ENCODE measurements at places on chromosomes 16 and 17.

DNA sequence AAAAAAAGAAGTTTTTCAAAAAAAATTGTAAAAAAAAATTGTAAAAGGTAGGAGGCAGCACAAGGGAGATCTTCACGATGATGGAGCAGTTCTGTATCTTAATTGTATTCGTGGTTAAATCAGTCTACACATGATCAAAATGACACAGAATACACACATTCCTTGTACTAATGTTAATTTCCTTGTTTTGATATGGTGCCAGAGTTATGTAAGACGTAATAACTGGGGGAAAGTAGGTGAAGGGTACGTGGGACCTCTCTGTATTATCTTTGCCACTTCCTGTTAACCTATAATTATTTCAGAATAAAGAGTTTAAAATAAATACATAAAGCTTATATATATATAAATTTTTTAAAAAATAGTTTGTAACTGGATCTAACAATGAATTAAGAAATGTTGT is 36.8 kb downstream of the HELZ start:
- DNase-seq: no peak

DNA sequence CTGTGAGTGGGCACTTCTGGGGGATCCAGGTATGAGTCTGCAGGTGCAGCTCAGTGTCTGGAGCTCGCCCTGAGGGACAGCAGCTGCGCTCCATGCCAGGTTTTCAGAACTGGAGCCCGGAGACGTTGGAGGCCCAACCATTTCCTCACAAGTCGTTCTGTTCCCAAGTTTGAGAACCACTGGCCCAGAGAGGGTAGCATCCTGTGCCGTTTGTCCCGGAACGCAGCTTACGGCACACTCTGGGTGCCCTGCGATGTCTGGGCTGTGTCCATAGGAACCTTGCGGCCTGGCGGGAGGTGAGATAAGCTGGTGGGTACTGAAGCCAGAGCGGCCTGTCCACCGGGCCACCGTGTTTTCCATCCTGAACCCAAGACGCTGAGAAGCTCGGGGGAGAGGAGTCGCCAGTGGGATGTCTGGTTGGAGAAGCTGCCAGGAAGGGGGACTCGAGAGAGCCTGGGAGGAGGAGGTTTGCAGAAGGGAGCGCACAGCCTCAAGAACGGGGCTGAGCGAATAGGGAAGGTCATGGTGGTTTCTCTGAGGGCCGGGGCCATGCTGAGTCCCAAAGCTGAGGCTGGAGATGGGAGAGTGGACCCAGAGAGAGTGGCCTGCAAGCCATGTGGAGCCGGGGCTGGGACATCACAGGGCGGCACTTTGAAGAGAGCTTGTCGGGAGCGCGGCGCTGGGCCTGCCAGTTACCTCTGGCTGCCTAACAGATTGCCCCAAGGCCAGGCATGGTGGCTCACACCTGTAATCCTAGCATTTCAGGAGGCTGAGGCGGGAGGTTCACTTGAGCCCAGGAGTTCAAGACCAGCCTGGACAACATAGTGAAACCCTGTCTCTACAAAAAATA is 211.0 kb upstream of the GSE1 start:
- no peak for DNase-seq

- peak; percentile 23 for DNase-seq
These were observed 22.3 kb upstream of the BRD7 start for GRCh38 chr16:50390914-50391716.

DNA sequence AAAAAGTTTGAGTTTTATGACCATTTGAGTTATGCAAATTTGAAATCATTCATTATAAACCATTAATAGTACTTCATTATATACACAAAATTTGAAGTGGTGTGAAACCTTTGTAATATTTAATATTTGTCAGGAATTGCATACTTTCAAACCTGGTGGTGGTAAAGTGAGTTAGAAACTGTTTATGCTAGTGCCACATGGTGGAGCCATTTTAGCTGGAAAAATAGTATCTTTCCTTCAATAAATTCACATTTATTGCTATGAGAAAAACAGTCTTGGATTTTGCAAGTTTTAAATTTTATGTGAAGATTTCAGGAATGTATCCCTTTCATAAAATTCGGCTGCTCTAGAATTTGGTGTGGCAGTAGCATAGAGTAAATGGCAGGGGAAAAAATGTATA is 7.3 kb upstream of the BLMH start:
- DNase-seq: no peak

DNA sequence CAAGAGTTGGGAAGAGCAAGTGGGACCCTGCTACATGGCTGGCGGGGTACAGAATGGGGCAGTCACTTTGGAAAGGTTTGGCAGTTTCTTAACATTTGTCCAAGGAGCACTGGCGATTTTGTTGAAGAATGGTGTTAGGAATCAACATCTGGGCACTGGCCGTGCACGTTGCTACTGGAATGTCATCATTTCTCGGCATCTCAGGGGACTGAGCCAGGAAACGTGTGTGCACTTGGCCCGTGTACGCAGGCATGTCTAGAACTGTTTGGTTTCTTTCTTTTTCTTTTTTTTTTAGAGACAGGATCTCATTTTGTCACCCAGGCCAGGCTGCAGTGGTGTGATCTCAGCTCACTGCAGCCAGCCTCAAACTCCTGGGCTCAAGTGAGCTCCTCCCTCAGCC is 17.3 kb upstream of the FOXK2 start:
- DNase-seq: no peak

DNA sequence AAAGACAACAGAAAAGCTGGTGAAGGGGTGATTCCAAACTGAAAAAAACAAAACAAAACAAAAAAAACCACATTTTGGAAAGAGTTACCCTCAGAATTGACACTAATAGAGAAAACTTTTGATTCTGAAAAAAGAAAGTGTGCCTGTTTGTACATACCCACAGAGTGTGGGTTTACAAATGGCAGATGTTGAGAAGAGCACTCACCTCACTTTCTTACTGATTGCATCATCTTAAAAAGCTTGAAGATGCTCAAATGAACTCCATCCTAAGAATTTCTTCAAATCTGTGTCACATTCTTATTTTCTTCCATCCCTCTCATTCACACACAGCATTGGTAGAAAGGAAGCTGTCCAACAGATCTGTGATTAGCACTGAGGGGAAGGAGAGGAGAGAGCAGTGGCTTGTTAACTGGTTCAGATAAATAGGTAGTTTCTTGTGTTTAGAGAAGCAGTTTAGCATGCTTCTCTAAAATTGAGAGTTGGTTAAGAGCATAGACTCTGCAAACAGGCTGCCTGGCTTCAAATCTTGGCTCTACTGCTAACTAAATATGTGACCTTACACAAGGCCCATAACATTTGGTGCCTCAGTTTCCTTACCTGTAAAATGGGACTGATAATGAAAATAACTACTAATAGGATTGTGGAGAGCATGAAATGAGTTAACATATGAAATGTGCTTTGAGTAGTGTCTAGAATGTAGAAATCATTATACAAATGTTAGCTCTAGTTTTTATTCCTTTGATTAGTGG is 6.9 kb downstream of the GNAO1 start:
- DNase-seq: peak; percentile 7

DNA sequence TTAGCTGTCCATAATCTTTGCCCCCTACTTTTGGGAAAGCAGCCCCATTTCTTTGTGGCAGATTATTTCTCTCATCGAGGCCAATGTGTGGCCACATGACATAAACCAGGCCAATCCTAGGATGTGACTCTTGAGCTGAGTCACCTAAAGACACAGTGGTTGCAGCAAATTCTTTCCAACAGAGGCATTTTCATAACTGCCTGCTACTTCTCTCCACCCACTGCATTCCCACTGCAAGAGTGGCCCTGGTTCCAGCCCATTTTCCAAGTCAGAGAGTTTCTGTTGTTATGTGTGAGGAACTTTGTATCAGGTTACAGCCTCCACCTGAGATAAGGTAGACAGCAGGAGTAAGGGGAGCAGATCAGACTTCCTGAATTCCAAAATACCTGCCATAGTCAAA is 195.2 kb downstream of the RGS9 start:
- peak; percentile 55 for DNase-seq

- no peak for DNase-seq
These were observed 16.8 kb downstream of the TCF25 start for GRCh38 chr16:89890200-89890599.

DNA sequence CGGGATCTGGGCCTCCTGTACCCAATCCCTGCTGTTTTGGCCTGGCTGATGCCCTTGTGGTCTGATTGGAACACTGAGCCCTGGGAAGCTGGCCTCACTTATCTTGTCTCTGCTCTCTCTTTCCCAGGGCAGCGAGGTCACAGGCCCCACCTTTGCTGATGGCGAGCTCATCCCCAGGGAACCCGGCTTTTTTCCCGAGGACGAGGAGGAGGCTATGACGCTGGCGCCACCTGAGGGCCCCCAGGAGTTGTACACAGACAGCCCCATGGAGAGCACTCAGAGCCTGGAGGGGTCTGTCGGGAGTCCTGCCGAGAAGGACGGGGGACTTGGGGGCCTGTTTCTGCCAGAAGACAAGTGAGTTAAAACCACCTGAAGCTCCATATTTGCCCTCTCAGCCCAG is 126.0 kb downstream of the RAB11FIP4 start:
- no peak for DNase-seq

GRCh38 chr16:53768167-53768566 is 64.2 kb downstream of the FTO start:
- DNase-seq: no peak

DNA sequence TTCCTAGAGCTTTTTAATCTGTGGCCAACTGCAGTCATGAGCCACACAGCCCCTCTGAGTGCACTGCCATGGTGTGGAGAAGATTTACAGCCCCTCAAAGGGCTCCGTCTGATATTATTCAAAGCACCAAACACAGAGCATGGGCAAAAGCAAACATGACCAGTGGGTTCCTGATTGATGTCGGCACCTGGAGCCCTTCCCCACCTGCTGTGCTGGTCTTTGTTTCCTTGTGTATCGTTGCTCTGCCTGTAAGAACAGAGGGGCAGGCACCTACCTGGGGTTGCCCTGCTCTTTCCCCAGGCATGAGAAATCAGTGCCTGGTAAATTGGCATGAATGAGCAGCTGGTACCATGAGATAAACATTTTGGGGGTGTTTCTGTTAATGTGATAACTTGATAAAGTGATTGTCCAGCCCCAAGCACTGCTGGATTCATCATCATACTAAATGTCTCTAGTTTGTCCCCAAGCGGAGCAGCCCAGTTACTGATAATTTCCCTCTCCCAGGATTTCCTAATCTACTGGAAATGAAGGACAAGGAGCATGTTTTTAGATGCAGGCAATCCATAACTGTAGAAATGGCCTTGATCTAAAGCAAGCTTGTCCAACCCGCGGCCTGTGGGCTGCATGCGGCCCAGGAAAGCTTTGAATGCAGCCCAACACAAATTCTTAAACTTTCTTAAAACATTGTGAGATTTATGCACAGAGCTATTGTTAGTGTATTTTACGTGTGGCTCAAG is 5.0 kb upstream of the SPIRE2 start:
- DNase-seq: no peak

- DNase-seq: no peak
These were observed 228.9 kb downstream of the PMP22 start for GRCh38 chr17:15036238-15036637.

GRCh38 chr17:6380915-6381438 is 53.9 kb downstream of the AIPL1 start:
- peak; percentile 23 for DNase-seq

DNA sequence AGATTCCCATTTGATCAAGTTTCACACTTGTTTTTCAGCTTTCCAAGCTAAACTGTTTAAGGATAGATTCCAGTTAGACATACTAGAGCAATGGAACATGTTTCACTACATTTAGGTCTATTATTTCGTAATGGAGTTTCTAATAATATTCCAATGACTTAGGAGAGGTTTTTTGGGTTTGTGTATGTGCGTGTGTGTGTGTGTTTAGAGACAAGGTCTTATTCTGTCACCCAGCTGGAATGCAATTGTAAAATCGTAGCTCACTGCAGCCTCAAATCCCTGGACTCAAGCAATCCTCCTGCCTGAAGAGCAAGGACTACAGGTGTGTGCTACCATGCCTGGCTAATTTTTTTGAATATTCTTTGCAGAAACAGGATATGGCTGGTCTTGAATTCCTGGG is 426.3 kb downstream of the ZFHX3 start:
- no peak for DNase-seq

DNA sequence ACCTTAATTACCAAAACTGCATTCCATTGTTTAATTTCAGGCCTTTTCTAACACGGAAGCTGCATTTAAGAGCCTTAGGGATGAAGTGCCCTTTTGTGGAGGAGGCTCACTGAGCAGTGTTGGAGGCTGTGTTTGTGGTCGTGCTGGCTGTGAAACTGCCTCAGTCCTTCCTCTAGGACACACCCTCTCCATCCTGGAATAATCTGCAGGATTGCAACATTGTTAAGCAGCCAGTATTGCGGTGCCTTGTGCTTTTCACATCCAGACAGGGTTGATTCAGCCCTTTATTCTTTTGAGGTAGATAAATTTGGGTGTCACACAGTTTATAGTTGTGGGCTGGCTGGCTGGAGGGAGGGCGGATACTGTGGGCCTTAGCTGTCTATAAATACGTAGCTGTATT is 141.6 kb downstream of the CDRT15L2 start:
- DNase-seq: no peak

GRCh38 chr17:1946021-1946932 is 78.9 kb downstream of the RTN4RL1 start:
- DNase-seq: no peak

DNA sequence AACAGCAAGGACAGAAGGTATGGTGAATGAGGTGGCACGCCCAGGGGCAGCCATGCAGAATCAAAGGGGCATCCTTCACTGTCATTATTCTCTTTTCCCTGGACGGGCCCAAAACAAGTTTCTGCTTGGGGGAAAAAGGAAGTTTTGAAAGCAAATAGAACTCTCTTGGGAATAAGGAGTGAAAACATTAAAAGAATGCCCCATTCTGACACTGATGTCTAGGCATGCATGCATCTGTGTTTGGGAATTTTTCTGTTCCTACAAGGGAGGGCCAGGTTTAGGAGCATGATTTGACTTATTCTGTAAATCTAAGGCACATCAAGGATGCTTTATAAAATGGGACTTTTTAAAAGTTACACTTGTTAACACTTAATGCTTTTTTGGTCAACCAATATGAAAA is 34.3 kb upstream of the SLC12A3 start:
- peak; percentile 83 for DNase-seq

- no peak for DNase-seq
These were observed 156.8 kb downstream of the XYLT1 start for GRCh38 chr16:17313793-17314547.

DNA sequence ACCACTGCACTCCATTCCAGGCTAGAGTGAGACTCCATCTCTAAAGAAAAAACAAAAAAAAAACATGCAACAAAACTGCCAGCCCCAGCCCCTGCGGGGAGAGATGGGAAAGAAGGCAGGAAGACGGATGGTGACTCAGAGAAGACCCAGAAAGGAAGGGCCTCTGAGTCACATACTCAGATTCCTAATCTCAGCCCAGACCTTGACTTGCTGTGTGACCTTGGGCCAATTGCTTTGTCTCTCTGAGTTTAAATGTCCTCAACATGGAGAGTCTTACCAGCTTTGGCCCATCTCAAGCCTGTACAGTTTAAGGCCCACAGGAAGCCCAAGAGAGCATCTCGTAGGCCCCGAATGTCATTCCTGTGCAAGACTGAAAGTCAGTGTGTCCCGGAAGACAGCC is 86.5 kb upstream of the LHX1 start:
- peak; percentile 76 for DNase-seq

GRCh38 chr17:57138956-57139576 is 54.0 kb downstream of the AKAP1 start:
- no peak for DNase-seq

- DNase-seq: no peak
These were observed 15.7 kb upstream of the NOG start for GRCh38 chr17:56577843-56578204.

All from fibroblast of skin of scalp (primary cell).